ENCODE measurements at places on chromosomes 7 and 10.

DNA sequence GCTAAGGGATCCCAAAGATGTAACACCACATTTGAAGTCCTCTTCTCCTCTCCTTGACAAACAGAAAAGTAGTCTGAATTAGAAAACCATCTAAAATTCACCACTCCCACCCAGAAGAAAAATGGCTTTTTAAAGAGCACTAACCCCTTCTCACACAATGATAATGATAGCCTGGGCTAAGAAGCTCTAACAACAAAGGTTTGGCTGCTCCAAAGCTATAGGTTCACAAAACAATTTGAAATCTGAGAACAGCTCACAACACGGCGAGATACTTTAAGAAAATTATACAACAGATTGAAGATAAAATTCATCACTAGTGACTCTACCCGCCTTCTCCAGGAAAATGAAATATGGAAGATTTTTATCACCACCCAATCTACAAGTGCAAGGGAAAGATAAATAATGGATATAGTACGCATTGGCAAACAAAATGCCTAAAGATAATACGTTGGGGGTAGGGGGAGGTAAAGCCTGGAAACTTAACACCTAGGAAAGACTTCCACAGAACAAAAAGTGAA lies 7.4 kb downstream of the ITGB1 start:
- DNase-seq: no peak

- no peak for DNase-seq
These were observed 19.5 kb upstream of the AKR1E2 start for GRCh38 chr10:4806534-4806933.

- DNase-seq: no peak
These were observed 1.9 kb downstream of the SLC29A4 start for GRCh38 chr7:5284304-5285281.

GRCh38 chr7:76342222-76342621 lies 16.6 kb downstream of the YWHAG start:
- DNase-seq: no peak

DNA sequence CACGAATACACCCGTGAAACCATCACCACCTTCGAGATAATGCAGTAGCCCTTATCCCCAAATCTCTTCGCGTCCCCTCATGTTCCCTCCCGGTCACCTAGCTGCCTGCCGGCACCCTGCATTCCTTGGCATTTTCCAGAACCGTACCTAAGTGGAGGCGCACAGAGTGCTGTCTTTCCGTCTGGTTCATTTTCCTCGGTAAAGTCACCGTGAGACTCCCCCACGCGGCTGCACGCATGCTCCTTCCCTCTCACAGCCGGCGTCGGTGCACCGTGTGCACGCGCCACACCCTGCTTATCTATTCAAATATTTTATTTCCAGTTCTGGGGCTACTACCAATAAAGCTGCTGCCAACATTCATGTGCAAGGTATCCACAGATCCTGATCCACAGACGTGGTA lies 65.5 kb upstream of the NKX6-2 start:
- DNase-seq: no peak

- DNase-seq: no peak
These were observed 72.9 kb upstream of the GRID1 start for GRCh38 chr10:86439544-86439943.

DNA sequence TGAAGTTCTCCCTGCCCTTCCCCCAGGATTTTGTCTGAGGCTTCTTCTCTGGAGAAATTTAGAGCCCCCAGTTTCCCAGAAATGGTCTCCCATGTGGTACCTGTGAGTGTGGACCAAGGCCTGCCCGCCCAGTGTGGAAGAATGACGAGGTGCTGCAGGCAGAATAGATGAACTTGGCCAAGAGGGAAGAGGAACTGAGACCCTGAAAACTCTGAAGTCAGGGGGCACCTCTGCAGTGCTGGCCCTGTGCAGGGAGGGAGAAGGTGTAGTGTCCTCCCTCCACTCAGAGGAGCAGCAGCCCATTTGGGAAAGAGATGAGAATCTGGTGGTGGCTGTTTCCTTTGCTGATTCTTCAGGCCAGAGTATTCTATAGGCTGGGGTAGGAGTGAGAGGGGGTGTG lies 115.2 kb upstream of the PCGF5 start:
- DNase-seq: no peak

GRCh38 chr7:141286522-141286921 lies 212.7 kb downstream of the TMEM178B start:
- no peak for DNase-seq

DNA sequence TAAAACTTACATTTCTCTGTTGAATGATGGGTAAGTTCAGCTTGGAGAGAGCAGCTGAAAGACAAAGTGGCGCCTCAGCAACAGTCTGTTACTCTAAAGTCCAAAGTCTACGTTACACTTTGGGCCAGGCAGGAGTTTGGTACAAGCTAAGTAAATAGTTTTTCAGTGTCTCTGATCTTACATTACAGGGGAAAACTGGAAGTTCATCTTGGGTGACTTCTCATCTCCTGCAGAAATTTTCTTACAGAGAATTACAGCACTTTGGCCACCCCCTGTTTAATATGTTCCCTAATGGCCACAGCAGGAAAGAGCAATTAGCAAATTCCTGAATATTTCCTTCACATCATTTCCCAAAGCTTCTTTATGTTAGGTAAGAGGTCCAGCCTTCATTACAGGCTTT lies 67.1 kb downstream of the ABCC2 start:
- no peak for DNase-seq

GRCh38 chr7:786472-787255 lies 45.6 kb upstream of the SUN1 start:
- DNase-seq: peak; percentile 47
